ENCODE measurements at places on chromosomes 11 and 22.

DNA sequence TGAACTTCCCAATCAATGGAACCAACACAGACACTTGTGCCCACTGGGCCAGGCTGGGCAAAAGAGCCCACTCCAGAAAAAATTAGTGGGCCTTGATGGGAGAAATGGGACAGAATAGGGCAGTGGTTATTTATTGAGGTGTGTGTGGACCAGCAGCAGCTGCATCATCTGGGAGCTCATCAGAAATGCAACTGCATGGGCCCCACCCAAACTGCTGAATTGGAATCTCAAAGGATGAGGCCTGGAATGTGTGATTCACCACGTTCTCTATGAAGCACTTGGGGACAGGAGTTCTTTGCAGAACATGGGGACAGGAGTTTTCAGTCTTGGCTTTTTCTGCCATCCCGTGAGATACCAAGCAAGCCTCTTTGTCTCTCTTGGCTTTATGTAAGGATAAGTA lies 255.6 kb upstream of the PLET1 start:
- DNase-seq: no peak

DNA sequence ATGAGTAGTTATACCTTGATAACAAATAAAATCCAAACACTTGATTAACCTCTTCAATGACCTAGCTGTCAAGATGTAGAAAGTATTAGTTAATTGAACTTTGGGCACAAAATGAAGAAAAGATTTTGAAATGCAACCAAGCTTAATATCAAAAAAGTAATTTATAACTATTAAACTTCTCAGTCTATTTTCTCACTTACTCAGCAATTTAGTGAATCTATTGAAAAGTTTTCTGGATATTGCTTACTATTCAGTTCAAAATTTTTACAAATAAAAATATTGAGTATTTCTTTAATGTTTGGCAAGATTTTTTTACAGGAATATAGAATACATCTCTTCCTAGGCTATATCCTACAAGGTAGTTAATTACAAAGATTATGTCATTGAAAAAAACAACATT lies 192.5 kb downstream of the GRIA4 start:
- no peak for DNase-seq

DNA sequence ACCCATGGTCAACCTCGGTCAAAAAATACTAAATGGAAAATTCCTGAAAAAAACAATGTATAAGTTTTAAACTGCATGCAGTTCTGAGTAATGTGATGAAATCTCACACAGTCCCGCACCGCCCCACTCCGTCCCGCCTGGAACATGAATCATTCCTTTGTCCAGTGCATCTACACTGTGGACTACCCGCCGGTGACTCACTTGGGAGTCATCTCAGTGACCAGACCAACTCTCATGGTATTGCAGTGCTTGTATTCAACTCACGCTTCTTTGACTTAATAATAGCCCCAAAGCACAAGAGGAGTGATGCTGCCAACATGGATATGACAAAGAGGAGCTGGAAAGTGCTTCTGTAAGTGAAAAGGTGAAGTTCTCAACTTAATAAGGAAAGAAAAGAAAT lies 48.8 kb downstream of the ARHGAP32 start:
- DNase-seq: no peak

DNA sequence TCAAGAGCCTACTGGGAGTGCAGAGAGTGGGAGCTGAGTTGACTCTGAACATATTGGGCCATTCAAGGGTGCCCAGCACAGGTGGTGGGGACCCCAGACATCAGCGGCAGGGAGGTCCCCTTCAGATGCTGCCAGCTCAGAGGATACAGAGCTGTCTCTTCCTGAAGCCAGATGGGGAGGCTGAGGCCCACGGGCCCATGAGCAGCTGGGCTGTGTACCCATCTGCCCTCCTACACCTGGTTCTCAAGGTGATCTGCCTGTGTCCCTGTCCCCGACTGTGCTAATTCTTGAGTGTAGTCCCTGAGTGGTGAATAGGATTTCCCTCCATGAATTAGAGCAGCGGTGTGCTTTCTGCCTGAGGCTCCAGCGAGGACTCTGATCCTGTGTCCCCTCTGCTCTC lies 76.3 kb downstream of the MICAL2 start:
- no peak for DNase-seq

GRCh38 chr22:46113110-46113909 lies 37.0 kb upstream of the PPARA start:
- DNase-seq: no peak

- no peak for DNase-seq
Measured at GRCh38 chr11:57269571-57270021, 32.5 kb upstream of the APLNR start.

GRCh38 chr11:57527056-57527631 lies 3.4 kb downstream of the TIMM10 start:
- peak; percentile 38 for DNase-seq

DNA sequence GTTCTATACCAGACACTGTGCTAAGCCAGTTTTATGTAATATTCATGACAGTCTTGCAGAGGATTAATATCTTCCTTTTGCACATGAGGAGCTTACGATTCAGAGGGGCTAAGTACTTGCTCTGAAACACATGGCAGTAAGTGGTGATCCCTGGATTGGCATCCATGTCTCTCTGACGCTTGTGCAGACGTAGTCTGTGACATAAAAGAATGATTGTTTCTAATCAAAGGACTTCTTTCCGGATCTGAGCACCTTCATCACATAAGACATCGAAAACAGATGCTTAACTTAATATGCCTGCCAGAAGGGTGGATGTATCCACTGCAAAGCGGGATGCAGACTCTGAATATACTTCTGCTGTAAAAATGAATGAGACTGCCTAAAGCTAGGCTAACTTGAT lies 74.8 kb downstream of the ARHGAP42 start:
- DNase-seq: no peak

DNA sequence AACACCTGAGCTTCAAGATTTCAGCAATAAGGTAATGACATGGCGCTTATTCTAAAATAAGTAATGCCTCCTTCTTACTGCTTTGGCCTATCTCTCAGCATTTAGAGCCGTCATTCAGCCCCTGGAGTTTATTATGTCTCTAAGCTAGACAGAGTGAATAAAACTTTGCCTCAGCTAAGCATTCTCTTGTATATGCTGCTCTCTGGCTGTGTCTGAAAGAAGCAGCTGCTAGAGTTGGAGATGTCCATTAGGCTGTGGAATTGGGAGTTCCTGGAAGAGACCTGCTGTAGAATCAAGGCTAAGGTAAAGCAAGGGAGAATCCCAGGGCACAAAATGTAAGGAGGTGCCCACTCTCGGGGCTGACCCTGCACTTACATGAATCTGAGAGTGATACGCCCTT lies 35.5 kb upstream of the TTC12 start:
- no peak for DNase-seq

- no peak for DNase-seq
Measured at GRCh38 chr11:10658621-10659338, 34.8 kb downstream of the IRAG1 start.

DNA sequence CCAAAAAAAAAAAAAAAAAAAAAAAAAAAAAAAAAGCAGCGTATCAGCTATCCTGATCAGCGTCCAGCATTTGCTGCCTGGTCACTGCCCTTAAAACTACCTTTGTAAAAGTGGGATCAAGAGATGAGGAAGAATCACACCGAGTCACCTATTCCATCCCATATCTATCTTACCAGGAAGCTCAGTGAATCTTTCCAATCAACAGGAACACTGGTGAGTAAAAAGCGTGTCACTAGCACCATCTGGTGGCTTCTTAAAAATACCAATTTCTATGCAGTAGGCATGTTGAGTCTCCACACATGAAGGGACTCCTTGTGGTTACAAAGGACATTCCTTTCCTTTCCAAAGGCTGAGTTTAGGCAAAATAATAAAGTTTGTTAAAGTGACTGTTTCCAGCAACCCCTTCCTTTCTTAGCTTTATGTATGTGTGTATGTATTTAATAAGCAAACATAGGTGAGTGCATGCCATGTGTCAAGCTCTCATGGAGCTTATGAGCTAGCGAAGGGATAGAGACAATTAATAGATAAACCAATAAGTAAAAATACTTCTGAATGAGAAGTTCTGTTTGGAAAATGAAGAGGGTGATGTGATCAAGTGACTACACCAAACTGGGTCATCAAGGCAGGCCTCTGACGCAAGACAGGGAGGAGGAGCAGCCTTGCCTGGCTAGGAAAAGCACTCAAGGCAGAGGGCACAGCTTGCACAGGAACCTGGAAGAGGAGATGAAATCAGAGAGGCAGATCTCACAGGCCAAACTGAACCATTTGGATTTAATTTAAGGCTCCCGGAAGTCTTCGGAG lies 13.9 kb upstream of the TP53AIP1 start:
- DNase-seq: peak; percentile 10

DNA sequence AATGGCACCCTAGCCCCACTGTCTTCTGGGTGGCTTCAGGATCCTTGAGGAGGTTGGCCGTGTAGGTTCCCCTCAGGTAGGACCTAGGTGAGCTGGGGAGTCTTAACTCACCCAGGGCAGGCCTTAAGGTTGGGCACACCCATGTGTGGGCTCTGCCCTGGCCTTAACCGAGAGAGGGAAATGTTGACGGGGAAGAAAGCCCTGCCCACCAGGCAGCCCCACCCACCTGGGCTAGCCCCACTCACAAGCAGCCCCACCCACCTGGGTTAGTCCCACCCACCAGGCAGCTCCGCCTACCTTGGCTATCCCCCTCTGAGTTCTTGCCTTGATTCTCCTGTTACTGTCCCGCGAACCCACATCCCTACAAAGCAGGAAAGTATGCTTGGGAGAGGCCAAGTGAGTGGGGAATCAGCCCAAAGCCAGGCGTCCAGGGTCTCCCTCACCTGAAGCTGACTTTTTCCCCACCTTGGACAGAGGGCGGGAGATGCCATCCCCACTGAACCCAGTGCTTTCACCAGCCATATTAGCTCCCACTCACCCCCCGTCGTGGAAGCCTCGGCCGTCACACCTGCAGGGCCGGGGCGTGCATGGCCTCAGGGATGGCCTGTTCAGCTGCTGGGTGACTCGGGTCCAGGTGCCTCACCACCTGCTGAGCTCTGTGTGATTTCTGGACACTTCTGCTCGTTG lies at the start of gene MYEOV:
Gene MYEOV (plus strand): TSS at position 337 of the 687 bp plus-strand sequence. CDS start 1,200 bp downstream, outside the sequence.
- DNase-seq: no peak
